ENCODE measurements at places on chromosomes 1 and 21.

DNA sequence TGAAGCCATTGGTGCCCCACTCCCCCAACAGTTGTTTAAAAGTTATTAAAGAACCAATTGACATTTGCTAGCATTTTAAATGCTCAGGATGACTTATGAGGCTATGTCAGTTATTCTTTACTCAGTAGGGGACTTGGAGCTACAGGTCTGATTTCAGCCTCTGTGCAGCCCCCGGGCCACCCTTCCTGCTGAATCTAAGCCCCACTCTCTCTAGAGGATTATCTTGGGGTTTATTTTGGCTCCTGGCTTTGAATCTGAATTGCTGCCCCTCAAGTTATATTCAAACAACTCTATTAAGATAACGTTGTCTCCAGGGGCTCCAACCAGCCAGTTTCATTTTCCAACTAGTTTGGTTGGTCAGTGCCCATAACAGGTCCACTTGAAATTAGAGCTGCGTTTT lies 135.1 kb downstream of the ST6GALNAC3 start:
- no peak for DNase-seq

GRCh38 chr1:29467989-29468900 lies 231.9 kb downstream of the PTPRU start:
- no peak for DNase-seq

- no peak for DNase-seq
These were observed 5.4 kb downstream of the CNTN2 start for GRCh38 chr1:205048382-205048781.

DNA sequence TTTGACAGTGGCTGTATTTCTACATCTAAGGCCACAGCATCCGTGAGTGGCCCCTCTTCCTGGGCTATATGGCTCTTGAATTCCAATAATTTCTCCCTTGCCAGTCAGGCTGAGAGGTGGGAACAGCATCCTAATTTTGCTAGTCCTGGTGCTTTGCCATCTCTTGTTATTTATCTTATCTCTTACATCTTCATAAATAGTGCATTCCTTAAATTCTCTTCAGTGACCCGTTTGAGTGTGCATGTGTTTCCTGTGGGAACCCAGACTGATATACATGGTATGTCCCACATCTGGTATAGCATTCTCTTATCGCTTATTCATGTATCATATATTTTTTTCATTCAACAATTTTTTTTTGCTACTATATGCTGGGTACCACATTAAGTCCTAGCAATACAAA lies 9.9 kb downstream of the S100A11 start:
- no peak for DNase-seq

- no peak for DNase-seq
These were observed 48.7 kb upstream of the SLC19A1 start for GRCh38 chr21:45590726-45591618.

GRCh38 chr1:31523012-31523411 lies 53.3 kb upstream of the TINAGL1 start:
- no peak for DNase-seq

GRCh38 chr1:248111157-248111556 lies 16.2 kb downstream of the OR2L13 start:
- no peak for DNase-seq

DNA sequence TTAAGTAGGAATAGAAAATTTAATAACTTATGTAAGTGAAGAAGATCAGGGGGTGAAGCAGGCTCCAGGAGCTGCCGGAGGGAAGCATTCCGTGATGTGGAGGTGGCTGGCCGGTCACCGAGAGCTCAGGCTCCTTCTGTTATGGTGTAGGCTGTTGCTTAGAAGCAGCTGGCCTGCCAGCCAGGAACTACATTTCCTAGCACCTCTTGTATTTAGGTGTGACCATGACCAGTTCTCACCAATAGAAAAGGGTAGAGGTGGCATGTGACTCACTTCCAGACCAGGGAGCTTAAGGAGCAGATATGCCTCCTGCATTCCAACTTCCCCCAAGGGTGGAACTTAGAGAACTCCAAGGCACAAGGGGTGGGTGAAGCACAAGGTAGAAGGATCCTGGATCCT lies 120.7 kb downstream of the ACTL8 start:
- no peak for DNase-seq

DNA sequence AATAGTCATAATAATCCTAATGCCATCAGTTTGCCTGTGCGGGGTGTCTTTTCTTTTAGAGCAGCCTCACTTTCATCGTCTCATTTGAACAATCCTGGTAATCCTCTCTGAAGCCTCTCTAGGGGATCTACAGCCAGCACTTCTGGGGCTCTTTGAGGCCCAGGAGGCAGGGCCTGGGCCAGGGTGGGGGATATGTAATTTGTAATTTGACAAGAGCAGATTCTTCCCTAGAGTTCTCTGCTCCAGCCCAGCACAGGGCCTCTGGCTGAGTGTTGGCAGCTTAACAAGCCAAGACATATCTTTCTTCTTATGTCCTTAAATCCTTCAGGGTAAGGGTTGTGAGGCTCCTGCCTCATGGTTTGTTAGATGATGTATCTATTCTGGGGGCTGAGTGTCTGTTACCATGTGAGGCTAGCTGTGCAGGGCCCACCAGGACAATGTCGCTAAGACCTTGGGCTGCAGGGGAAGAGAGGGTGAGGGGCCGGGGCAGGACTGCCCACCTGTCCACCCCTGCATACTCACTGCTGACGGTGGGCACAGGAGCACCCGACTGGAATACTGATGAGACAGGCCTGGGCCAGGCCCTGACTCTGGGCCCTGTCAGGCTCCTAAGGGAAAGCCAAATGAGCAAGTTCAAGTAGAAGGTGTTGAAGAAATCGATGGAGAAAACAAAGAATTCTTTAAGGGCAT lies 45.3 kb upstream of the PARP1 start:
- DNase-seq: no peak

DNA sequence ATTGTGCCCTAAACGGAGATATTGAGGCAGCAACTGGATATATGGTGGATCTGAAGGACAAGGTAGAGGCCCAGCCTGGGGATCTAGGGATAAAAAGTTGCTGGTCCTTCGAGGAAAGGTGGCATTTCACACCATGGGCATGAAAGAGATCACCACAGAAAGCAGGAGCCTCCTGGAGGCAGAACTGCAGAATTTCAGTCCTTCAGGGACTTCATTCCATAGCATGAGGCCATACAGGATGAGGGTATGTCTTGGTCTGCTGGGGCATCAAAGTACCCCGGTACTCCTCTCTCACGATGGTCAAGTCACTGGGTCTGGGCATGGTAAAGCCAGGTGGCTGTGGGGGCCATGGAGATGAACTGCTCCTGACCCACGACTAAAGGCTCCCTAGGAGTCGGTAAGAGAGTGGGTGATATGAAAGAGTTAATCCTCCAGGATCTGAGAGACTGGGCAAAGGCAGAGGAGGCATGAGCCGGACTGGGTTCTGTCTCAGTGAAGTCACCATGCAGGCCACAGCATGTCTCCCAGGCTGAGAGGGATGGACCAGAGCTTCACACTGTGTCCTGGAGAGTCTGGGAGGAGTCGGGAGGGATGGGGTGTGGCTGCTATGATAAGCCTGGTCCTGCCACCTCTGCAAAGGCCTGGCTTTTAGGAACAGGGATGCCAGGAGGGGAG lies 5.8 kb upstream of the SPRR5 start:
- DNase-seq: no peak

DNA sequence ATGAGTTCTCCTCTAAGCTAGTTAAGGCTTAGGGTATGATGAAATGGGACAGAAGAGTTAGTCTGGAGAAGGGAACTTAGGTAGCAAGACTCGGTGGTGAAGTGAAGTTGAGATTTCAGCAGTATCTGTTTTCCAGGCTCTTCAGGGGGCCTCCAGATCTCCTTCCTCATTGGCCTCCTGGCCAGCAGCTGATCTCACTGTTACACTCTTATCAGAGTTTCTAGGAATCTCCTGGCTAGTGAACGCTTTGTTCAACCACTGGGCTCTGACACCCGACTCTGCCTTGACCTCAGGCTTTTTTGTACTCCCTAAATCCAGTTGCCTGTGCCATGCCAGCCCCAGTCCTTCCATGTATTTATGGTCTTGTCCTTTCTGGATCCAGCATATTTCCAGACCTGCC lies 311.0 kb downstream of the ASTN1 start:
- no peak for DNase-seq

GRCh38 chr1:80825067-80825466 lies 975.7 kb upstream of the ADGRL2 start:
- no peak for DNase-seq

- DNase-seq: no peak
These were observed 23.4 kb downstream of the KCNQ4 start for GRCh38 chr1:40806731-40807695.

DNA sequence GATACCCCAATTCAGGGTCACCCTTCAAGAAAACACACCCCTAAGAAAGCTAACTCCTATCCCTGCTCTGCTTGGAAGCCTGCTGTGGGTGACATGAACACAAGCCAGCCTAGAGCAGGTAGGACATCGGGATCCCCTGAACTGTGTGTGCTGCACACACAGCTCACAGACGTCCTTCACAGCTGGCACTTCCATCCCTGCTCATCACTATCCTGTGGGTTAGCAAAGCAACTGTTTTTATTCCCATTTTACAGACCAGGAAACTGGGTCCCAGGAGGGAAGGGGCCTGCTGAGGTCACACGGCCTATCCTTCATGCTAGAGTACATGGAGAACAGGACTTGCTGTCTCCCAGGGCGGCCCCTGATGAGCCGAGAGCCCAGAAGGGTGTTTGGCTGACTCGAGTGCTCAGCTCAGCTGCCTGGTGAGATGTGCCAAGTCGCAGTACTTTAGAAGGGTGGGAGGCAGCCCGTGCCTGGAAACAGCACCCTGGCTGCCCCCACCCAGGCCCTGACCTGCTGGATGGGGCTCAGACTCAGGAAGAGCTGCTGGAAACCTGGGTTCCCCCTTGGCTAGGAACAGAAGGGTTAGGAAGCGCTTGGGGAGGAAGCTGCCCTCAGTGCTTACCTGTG lies 28.3 kb upstream of the BTG2 start:
- DNase-seq: no peak

DNA sequence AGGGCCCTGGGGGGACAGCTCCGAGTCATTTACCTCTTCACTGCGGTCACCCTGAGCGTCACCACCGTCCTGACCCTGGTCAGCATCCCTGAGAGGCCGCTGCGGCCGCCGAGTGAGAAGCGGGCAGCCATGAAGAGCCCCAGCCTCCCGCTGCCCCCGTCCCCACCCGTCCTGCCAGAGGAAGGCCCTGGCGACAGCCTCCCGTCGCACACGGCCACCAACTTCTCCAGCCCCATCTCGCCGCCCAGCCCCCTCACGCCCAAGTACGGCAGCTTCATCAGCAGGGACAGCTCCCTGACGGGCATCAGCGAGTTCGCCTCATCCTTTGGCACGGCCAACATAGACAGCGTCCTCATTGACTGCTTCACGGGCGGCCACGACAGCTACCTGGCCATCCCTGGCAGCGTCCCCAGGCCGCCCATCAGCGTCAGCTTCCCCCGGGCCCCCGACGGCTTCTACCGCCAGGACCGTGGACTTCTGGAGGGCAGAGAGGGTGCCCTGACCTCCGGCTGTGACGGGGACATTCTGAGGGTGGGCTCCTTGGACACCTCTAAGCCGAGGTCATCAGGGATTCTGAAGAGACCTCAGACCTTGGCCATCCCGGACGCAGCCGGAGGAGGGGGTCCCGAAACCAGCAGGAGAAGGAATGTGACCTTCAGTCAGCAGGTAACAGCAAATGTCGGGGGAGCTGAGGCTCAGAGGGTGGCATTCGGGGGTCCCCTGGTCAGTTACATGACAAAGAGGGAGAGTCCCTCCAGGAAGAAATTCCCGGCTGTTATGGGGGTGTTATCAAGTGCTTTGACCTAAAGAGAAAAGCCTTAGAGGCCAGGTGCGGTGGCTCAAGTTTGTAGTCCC lies 12.6 kb downstream of the SLC45A1 start:
- DNase-seq: no peak

DNA sequence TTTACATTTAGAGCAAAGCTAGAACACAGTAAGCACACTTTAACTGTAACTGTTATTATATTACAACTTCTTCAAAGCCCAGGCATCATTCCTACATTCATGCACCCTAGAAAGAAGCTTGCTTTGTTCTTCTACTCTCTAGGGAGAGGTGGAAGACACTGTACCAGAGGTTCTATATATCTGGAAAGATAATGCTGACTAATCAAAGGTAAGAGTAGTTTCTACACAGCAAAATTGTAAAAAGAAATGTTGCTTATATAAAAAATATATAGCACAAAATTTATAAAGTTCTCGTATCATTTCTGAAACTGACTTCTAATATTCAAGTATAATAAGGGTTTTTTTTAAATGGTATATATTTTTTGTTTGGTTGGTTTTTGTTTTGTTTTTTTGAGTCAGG lies 44.0 kb downstream of the EYA3 start:
- no peak for DNase-seq

- DNase-seq: no peak
These were observed 5.9 kb upstream of the MYOM3 start for GRCh38 chr1:24117722-24118409.

GRCh38 chr1:180188091-180188506 lies 33.4 kb downstream of the QSOX1 start:
- DNase-seq: no peak

GRCh38 chr1:46784666-46785065 lies 14.2 kb upstream of the CYP4B1 start:
- DNase-seq: no peak

- DNase-seq: no peak
These were observed 42.0 kb upstream of the ID3 start for GRCh38 chr1:23601135-23601967.

- no peak for DNase-seq
These were observed 54.7 kb downstream of the RIPK4 start for GRCh38 chr21:41712201-41712600.

- no peak for DNase-seq
These were observed 24.0 kb downstream of the QSOX1 start for GRCh38 chr1:180178511-180179161.

GRCh38 chr1:90964444-90965035 lies 57.3 kb downstream of the ZNF644 start:
- no peak for DNase-seq

GRCh38 chr1:219140303-219140877 lies 33.3 kb upstream of the LYPLAL1 start:
- DNase-seq: no peak

GRCh38 chr1:7084232-7084894 lies 299.1 kb downstream of the CAMTA1 start:
- no peak for DNase-seq

GRCh38 chr1:86914601-86914997 lies at the start of gene HS2ST1:
TSS of gene HS2ST1 (plus strand) at chr1:86914635.
- no peak for DNase-seq

GRCh38 chr1:187252923-187253322 lies 424.2 kb downstream of the PLA2G4A start:
- DNase-seq: no peak

- DNase-seq: no peak
These were observed 23.0 kb downstream of the LRRC3 start for GRCh38 chr21:44478124-44478800.

- DNase-seq: no peak
These were observed 22.8 kb downstream of the KIAA1614 start for GRCh38 chr1:180935326-180936109.

- DNase-seq: no peak
These were observed 19.7 kb downstream of the KIAA1614 start for GRCh38 chr1:180932378-180932777.

GRCh38 chr21:21002153-21002552 lies 3.9 kb downstream of the NCAM2 start:
- DNase-seq: no peak

GRCh38 chr1:171793636-171794035 lies 12.2 kb downstream of the METTL13 start:
- DNase-seq: no peak

All from NCI-H1436 treated with DMSO at 0.1 percent for 48 hours (cell line).